ENCODE measurements at places on chromosomes 4 and X.

- DNase-seq, result no peak
Observed at GRCh38 chr4:74751247-74751646, 43.1 kb downstream of the BTC start.

GRCh38 chr4:159308566-159309340 is 205.9 kb downstream of the RAPGEF2 start:
- no peak for DNase-seq

DNA sequence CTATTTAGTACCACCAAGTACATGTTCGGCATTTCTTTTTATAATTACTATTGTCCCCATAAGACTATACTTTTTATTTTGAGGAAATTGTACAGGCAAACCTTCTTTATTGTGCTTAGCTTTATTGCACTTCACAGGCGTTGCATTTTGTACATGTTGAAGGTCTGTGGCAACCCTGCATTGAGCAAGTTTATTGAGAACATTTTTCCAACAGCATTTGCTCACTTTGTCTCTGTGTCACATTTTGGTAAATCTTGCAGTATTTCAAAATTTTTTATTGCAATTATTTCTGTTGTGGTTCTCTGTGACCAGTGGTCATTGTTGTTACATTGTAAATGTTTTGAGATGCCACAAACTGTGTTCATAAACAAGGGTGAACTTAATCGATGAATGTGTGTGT is 10.8 kb upstream of the CXCL5 start:
- DNase-seq, result no peak

- DNase-seq, result no peak
Observed at GRCh38 chr4:53147711-53148110, 218.2 kb downstream of the SCFD2 start.
